Activated CD8-positive, alpha-beta memory T cell treated with anti-CD3 and anti-CD28 coated beads for 4 hours (primary cell): ENCODE measurements at places on chromosomes 5 and 9.

- DNase-seq = no peak
Measured at GRCh38 chr5:178304761-178305645, 72.4 kb upstream of the PHYKPL start.

DNA sequence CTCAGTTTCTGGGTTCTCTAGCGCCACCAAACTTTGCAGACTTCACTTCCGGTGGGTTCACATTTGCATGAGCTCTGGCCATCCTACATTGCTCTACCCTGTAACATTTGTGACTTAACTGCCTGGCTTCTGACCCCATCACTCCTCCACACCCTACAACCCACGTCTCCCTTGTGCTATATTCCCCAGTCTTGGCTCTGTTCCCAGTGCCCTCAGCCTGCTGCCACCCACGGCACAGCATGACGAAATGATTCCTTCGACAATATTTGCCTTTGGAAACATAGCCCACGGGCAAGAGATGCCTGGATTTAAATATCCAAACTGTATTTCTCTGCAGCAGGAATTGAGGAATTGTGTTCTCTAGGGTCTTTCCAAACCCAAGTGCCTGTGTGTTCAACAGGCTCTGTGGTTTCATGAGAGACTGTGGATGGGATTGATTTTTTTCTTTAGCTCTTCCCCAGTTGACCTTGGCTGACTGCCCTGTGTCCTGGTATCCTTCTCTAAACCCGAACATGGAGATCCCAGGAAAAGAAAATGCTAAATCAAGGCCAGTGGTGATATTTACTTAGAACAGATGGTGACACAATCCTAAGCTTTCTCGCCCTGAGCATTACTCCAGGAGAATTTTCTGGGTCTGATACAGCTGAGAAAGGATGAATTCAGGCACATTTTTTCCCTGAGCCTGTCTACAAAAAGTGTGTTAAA lies 44.4 kb upstream of the GRIA1 start:
- no peak for DNase-seq

- no peak for DNase-seq
Measured at GRCh38 chr9:14209399-14210345, 104.3 kb downstream of the NFIB start.

DNA sequence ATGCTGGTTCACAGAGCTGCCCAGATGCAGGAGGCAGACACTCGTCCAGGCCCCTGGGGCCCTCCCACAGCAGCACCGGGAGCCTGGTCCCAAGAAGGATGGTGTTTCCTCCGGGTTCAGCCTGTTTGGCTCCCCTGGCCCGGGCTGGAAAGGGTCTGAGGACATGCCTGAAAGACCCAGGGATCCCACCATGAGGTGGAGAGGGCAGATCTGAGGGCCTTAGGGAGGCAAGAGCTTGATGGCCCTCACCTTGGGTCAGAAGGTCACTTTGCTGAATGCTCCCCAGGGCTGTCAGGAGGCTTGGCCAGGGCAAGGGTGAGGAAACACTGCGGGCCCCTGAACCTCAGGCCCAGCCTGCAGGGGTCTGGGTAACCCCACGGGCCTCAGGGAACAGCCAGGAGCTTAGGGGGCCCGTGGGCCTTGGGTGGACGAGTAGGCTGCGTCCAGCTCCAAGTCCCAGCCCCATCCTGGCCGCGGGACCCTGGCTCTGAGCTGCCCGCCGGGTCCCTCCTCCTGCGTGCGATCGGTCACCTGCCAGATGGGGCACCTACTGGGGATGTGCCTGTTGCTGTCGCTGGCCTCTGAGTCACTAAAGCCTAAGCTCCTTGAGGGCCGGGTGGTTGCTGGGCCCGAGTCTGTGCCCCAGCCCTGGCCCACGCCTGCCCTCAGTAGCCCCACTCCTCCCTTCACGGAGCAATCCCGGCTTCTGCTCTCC lies 106.2 kb downstream of the ZNF354C start:
- DNase-seq = no peak

- DNase-seq = no peak
Measured at GRCh38 chr9:95399261-95399660, 81.8 kb upstream of the FANCC start.

DNA sequence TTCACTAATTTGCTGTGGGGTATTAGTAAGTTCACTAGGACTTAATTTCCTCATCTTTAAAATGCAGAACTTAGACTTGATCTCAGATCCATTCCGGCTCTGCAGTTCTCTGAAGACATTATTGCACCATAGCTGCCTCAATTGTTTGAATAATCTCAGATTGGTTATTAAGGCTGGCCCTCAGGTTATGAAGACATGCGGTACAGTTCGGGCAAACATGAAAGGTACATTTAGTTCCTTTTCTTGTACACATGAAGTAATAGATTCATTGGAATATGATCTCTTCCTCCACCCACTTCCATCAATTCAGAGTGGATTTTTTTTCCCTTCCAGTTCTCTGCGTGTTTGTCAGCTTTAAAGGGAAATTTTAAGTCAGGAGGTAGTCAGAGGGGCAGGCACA lies 28.0 kb downstream of the ATP6V0E1 start:
- DNase-seq = no peak

- DNase-seq = no peak
Measured at GRCh38 chr9:136995362-136995761, 1.0 kb downstream of the CLIC3 start.

GRCh38 chr5:4976902-4977301 lies 163.2 kb upstream of the ADAMTS16 start:
- no peak for DNase-seq

DNA sequence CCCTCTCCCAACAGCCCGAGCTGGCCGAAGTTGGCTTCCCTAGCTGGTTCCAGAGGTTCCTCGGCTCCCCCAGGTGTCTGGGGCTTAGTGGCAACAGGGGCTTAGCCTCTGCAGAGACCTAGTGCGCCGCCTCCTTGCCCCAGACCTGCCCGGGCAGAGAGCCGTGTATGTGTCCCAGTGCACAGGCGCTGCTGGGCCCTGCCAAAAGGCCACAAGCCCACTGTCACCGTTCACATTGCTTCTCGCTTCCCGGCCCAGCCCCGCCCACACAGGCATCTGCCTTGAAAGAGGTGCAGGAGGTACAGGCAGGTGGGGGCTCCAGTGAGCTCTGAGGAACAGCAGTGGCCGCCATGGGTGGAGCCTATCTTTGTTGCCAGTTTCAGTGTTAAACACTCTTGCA lies 2.5 kb upstream of the CACFD1 start:
- DNase-seq = no peak

DNA sequence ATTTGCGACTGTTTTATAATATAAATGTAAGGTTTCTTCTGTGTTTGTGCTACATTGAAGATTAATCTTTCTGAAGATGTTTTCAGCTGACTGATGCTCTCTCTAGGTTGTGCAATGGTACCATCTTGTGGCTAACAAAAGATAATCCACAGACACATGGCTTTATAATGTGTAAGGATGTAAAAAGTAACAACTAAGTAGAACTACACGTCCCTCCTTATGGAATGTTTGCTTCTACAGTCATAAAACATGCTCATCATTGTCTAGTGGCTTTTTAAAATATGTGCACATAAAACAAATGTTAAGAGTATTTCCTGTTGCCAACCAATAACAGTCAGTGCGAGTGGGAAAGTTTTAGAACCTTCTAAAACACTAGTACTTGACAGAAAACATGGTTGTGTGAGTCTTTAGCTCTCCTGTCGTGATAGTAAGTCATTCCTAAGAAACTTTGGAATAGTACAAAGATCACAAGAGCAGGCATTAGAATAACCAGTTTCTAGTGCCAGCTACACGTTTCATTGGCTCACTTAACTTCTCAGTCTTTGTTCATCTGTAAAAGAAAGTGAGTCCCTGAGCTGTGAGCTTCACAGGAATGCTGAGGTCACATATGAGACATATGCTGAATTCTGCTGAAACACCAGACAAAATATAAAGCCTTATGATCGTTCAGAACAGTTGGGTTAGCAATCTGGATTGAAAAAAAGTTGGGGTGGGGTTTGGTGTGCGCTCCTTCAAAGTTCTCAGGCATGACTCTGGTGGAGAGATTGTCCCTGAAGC lies 75.7 kb upstream of the GLIS3 start:
- no peak for DNase-seq

- no peak for DNase-seq
Measured at GRCh38 chr9:99083051-99083450, 21.9 kb upstream of the TGFBR1 start.
